ENCODE measurements at places on chromosomes 1 and 21.
A peak's percentile ranks its signal among the peaks of the same experiment; 100 is the strongest.

DNA sequence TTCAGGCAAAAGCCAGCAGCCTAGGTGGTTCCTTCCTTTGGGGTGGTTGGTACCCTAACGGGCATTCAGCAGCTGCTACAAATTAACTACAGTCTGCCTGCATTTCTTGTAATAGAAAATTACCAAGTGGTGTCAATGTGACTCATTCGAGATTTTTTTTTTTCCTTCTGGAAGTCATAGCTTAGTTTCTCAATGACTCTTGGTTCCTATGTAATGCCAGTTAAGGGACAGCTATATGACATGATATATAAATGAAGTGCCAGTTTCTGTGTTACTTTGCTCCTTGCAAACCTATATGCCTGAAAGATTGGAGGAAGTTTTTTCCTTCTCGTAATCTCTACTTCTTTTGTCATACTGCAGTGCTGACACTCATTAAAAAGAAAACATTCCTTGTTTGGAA, 2.6 kb downstream of the MGST3 start:
- peak; percentile 32 for DNase-seq

DNA sequence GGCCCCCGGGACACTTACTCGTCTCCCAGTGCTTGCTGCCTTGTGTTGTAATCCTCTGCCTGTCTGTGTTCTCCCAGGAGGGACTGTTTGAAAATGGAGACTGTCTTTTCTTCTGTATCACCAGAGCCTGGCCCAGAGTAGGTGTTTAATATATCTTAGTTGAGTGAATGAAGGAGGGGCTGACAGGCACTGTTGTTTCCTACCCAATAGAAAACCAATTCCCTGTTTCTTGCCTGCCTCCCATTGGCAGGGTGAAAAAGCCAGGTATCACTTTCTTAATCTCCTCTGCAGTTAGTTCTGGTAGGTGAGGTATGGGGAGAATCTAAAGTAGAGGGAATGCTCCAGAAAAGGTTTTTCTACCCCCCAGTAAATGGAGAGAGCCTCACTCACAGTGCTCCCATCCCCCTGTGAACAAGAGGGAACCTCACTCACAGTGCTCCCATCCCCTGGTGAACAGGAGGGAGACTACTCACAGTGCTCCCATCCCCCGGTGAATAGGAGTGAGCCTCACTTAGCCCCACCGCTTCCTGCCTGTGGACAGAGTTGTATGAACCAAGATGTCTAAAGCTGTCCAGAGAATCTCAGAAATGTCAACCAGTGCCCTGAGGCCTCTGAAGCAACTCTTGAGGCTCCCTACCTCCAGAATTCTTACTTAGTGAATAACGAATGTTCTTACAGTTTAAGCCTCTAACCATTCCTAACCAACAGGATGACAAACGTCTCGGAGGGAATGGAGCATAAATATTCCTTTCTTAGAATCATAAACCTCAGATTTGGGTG, at the start of gene GJA5:
Gene GJA5, minus strand, starts transcription at position 122 of the 780 bp plus-strand sequence. CDS start 1,364 bp downstream, outside the sequence.
- DNase-seq = no peak

GRCh38 chr1:25178917-25179561, 53.3 kb downstream of the SYF2 start:
- DNase-seq = no peak

GRCh38 chr1:66426239-66426853, 107.6 kb upstream of the SGIP1 start:
- no peak for DNase-seq

- DNase-seq = no peak
These were observed 1226.1 kb downstream of the NCAM2 start for GRCh38 chr21:22224261-22224660.

DNA sequence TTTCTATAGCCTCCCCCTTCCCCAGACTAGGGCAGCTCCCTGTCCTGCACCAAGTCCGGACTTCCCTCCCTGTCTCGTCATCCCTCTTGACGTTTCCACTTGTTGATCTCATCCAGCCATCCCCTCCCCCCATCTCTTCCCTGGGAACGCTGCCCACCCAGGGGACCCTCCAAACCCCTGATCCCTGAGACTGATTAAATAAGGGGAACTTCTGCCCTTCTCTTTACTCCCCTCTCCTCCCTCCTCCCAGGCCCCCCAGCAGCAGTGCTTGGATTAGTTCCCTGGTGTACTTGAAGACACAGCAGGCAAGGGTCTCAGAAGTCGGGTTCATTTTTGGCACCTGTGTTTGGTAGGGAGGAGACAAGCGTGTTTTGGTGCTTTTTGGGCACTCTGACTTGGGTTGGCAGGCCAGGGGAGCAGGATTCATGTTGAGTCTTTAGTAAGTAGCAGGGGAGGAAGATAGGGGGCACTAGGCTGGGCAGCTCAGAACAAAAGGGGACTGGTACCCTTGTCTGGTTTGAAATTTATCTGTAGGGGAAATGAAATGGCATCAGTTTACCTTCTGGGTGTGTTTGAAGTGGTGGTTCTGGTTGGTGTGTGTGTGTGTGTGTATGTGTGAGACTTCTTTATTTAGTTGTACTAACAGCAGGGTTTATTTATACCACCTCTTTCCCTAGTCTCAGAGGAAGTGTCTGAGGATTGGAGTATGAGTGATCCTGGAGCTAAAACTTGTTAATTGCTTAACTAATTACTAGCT, 11.1 kb downstream of the VANGL2 start:
- DNase-seq = no peak

DNA sequence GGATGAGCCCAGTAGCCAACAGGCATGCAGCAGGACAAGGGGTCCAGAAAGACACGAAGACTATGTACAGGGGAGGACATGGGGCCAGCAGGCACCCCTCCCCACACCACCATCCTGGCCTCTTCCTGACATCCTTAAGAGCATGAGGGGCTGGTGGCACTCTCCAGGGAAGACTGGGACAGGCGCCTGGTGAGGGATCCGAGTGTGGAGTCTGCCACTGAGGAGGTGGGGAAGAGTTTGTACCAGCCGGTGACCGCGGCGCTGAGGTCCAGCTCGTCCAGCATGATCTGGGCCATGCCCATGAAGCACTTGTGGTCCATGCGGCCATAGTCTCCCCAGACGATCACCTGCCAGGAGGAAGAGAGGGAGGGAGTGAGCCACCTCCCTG, 39.1 kb downstream of the RIMS3 start:
- no peak for DNase-seq

- no peak for DNase-seq
These were observed 30.5 kb upstream of the NFIA start for GRCh38 chr1:61051719-61052394.

DNA sequence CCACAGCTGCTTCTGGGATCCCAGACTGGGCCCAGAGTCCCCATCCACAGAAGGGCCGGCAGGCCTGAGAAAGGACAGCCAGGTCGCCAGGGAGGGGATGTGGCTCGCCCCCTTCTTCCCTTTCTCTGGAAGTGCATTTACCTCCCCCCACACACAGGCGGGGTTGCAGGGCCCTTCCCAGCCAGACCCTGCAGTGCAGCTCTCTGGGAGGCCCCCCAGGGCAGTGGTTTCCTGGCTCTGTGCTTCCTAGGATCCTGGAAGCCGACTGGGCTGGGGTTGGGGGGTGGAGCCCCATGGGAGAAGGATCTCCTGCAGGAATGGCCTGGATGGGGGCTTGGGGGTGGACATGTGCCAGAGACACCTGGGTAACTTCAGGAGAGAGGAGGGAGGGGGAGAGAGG, 4.2 kb upstream of the COL6A1 start:
- no peak for DNase-seq

GRCh38 chr1:78427506-78427905, 63.3 kb upstream of the PTGFR start:
- DNase-seq = no peak

GRCh38 chr21:40505244-40505643, 341.7 kb downstream of the DSCAM start:
- no peak for DNase-seq

DNA sequence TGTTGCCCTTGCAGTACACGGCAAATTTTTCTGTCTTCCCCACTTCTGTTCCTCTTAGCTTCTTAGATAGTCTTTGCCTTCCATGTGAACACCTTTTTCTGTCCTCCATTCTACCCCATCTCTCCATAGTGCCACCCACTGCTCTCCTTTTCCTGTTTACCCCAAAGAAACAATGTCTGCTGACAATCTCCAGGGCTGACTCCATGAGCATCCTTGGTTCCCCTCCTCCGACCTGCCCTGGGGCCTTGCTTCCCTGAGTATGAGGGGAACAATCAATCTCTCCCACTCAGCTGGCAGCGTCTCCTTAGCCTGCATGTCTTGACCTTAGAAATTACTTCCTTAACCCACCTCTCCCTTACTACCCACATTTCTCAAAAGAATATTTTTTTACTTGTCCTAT, 12.3 kb upstream of the MYBPHL start:
- no peak for DNase-seq

DNA sequence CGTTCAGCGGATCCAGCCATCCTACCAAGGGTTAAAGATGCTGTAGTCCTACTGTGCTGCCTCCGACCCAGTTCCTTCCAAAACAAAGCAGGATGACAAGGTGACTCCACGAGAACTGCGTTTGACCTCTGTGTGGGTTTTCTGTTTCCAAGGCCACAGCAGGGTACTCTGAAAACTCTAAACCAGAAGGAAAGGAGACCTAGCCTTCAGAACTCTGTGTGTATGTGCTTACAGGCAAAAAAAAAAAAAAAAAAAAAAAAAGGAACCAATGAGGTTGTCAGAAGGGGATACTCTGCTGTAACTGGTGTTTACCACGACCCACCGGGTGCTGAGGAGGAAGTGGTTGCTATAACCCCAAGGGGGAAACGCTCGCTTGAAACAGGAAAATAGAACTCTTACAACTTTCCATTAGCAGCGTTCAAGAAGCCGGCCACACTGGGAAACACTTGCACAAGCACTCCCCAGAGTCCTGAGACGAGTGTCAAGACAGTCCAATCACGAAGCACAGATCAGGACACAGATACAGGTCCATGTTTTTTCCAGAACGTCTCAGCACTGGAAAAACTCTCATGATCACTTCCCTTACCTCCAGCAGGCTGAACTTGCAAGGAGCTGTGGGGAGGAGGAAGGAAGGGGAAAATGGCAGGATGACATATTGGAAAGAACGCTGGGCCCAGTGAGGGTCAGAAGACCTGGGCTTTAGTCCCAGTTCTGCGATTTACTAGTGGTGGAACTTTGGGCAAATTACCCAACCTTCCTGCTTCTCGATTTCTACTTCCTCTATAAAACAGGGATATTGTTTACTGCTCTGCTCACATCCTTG, 64.0 kb downstream of the ITPKB start:
- peak; percentile 87 for DNase-seq

- no peak for DNase-seq
These were observed 6.2 kb downstream of the CSRP1 start for GRCh38 chr1:201500670-201501120.

- DNase-seq = no peak
These were observed 97.3 kb downstream of the USH2A start for GRCh38 chr1:216325946-216326345.

DNA sequence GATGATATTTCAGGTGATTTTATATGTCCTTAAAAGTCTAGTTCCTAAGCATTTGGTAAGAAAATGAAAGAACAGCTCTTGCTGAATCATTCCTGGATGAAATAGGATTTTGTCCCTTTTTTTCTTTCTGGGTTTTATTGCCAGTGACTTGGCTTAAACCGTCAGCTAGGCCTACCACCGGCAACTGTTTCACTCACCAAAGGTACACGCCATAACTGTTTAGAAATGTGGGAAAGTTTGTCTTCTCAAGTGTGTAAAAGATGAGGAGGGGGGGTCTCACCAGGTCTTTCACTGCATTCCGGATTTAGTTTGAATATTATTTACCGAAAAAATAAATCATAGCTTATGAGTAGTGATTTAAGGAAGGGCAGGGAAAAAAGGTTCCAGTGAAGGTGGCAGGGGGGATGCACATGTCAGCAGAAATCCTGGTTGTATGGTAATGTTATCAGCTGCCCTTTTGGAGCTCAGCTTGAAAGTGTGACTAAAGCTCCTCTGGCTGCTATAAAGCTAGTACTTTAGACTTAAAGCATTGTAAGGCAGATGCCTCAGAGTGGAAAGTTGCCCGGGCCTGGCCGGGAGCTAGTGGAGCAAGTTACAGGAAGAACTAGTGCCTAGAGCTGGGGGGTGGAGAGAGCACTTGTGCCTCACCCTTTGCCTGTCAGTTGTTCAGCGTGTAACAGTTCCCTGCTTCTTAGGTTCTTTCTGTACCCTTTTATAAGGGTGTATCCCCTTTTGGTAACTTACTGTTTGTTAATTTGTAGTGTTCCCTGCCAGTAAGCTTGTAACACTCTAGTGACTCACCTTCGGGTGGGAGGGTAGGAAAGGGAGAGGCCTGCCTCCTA, 3.1 kb downstream of the ATP1A1 start:
- peak; percentile 28 for DNase-seq

DNA sequence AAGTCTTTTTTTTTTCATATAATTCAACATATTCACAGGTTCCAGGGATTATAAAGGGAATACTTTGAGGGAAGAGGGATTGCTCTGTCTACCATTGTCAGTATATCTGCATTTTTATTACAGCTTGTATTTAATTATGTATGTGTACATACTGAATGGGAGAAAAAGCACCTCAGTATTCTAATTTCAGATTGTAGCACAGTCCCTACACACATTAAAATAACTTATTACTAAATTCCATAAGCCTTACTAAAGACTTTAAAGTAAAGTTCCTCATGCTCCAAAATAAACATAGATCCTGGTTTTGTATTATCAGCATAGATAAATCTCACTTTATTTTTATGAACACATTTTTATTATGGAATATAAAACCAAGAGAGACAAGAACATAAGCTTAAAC, 134.2 kb downstream of the NCAM2 start:
- no peak for DNase-seq

DNA sequence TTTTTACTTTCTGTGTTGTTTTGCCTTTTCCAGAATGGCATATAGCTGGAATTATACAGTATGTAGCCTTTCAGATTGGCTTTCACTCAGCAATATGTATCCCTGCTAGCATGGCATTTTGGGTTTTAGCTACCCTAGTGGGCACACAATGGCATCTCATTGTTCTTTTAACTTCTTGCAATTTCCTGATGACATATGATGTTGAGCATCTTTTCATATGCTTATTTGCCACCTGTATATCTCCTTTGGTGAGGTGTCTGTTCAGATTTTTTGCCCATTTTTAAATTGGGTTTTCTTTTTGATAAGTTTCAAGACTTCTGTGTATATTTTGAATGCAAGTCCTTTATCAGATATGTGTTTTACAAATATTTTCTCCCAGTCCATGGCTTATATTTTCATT, 14.0 kb downstream of the TSEN15 start:
- DNase-seq = no peak

DNA sequence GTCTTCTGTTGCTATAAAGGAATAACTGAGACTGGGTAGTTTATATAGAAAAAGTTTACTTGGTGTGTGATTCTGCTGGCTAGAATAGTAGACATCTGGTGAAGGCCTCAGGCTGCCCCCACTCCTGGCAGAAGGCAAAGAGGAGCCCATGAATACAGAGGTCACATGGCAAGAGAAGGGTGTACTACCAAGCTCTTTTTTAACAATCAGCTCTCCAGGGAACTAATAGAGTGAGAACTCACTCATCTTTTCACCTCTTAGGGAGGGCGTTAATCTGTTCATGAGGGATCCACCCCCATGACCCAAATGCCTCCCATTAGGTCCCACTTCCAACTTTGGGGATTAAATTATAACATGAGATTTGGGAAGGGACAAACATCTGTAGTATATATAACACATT, 9.3 kb downstream of the DTL start:
- DNase-seq = no peak

DNA sequence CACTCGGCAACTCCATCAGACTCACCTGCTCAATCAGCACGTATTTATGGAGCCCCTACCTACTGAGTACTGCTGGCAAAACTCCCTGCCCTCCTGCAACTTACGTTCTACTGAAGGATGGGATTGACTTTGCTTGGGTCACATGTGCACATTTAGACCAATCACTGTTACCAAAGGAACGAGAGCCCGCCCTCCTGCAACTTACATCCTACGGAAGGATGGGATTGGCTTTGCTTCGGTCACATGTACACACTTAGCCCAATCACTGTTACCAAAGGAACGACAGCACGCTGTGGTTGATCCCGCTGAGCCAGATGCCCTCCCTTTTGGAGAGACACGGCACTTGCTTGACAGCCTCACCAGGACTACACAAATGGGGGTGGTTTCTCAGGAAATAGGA, 46.0 kb downstream of the UBIAD1 start:
- DNase-seq = no peak

Measured in T-helper 1 cell (primary cell).